Stimulated activated CD4-positive, alpha-beta T cell treated with anti-CD3 and anti-CD28 coated beads, Interleukin-1b, Interleukin-23, amount 100 ng/mL, for 4 hours (primary cell): ENCODE measurements at places on chromosomes 13 and 19.

GRCh38 chr19:33564836-33565338 is 43.3 kb upstream of the PEPD start:
- DNase-seq = no peak

DNA sequence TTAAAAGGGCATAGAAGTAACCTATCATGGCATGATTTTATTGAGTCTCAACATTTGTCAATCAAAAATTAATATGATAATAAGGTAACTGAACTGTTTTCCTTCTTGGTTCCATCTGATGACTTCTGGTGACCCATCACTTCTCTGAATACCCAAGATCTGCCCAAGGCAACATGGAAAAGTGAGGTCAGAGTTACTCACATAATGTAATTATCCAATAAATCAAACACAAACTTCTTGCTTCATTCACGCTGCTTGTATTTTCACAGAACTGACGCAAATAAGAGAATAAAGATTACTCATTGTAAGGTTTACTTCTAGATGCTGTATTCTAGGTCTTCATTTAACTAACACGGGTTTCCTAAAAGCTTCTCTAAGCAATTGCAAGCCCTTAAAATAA is 361.6 kb downstream of the RBM26 start:
- no peak for DNase-seq

DNA sequence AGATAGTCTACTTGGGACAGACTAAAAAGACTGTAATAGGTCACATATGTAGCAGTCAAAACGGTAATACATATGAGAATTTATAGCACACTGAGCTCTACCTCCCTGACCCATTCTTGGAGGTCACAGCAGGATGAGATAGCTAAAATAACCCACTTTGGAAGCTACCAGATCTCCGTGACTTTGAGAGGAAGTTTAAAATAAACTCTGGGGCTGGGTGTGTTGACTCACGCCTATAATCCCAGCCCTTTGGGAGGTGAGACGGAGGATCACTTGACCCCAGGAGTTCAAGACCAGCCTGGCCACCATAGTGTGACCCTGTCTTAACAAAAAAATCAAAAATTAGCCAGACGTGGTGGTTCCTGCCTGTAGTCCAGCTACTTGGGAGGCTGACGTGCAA is 45.3 kb downstream of the DHRS12 start:
- no peak for DNase-seq

DNA sequence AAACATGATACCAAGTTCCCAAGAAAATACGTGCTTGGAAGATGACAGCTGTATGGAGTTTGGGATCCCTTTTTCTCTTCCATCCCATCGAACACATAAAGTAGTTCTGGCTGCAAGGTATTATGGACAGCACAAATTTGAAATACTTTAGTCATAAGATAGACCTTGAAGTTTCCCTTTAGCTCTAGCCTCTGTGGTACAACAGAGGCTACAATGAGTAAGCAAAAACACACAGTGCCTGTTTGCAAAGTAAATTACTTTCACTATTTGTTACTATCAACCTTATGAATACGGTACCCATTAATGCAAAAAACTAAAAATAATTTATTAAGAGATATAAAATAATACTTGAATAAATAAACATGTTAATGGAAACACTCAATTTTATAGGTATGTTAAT is 21.0 kb upstream of the LRCH1 start:
- DNase-seq = no peak

DNA sequence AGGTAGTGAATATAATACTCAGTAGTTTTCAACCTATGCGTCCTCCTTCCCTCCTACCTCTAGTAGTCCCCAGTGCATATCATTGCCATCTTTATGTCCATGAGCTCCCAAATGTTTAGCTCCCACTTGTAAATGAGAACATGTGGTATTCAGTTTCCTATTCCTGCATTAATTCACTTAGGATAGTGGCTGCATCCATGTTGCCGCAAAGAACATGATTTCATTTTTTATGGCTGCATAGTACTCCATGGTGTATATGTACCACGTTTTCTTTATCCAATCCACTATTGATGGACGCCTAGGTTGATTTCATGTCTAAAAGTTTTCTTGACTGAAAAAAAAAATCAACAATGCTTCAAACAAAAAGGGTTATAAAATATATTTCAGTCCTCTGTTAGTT is 303.4 kb upstream of the SGCG start:
- DNase-seq = no peak

DNA sequence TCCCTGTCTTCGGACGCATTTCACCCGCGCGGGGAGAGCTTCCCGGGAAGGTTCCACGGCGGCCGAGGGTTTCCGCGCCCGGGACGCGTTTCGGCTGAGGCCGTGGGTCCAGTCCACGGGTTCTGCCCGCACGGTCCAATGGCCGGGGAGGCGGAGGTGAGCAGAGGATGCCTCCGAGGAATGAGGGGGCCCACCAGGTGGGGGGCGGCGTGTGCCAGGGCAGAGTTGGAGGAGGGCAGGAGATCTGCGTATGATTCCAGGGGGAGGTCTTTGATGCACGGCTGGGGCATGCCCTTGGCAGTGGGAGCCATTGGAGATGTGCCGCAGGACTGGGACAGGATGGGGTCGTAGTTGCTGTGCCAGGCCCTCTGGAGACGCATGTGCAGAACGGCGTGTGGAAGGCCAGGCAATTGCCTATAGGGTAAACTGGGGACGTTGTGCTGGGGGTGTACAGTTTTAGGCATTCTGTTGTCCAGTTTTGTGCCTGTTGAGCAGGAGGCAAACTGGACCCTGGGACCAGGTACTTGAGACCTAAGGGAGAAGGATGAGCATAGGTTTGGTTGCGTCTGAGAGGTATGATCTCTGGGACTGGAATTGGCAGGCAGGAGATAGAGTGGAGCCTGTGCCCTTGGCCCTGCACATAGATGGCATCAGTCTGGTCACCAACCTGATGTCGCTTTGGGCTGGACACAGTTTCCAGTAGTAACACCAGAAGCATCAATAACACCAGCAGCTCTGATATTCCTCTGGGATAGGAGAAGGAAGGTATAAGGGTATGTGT is 751 bp downstream of the ZNF584 start:
- DNase-seq = no peak

DNA sequence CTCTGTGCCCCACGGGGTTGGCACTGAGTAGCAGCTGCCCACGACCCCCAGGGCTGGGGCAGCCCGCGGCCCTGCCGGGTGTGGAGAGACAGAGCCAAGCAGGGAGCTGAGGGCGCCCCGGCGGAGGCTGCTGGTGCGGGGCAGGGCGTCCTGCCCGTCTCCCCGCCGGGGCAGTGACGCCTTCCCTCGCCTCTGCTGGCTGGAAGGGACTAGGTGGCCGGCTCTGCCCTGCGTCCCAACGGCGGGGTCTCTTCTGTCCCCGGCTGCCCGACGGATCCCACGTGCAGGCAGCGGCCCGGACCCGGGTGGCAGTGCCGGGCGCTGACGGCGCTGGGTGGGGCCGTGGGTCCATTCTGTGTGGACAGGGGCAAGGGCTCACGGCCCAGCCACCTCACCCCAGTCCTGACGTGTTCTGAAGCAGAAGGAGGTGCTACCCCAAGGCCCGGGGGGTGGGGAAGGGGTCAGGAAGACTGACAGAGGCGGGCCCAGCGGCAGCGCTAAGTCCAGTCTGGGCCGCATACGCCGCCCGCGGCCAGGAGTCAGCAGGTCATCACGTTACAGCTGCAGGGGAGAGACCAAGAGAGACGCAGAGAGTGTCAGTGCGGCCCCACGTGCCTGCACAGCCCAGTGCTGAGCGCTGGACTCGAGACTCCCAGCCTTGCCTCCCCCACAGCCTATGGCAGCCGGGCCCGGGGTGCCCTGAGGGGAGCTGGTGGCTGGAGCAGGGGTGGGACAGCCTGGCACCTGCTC is 15.1 kb upstream of the PLPP2 start:
- DNase-seq = no peak

GRCh38 chr13:46908501-46908900 is 11.6 kb upstream of the HTR2A start:
- DNase-seq = no peak

GRCh38 chr19:58182989-58183816 is at the start of gene ZNF274:
Gene ZNF274, plus strand, starts transcription at chr19:58183061. Its CDS starts 905 bp downstream, at chr19:58183966.
- peak; percentile 94 for DNase-seq

GRCh38 chr13:99481366-99481765 is 19.9 kb upstream of the TM9SF2 start:
- no peak for DNase-seq

GRCh38 chr13:105969761-105970160 is 565.7 kb downstream of the EFNB2 start:
- DNase-seq = no peak
